Inflammatory macrophage treated with lipopolysaccharide for 4 hours (primary cell): ENCODE measurements at places on chromosomes 3 and 15.
A peak's percentile ranks its signal among the peaks of the same experiment; 100 is the strongest.

GRCh38 chr3:49378249-49378895 is 20.2 kb upstream of the GPX1 start:
- DNase-seq: no peak

DNA sequence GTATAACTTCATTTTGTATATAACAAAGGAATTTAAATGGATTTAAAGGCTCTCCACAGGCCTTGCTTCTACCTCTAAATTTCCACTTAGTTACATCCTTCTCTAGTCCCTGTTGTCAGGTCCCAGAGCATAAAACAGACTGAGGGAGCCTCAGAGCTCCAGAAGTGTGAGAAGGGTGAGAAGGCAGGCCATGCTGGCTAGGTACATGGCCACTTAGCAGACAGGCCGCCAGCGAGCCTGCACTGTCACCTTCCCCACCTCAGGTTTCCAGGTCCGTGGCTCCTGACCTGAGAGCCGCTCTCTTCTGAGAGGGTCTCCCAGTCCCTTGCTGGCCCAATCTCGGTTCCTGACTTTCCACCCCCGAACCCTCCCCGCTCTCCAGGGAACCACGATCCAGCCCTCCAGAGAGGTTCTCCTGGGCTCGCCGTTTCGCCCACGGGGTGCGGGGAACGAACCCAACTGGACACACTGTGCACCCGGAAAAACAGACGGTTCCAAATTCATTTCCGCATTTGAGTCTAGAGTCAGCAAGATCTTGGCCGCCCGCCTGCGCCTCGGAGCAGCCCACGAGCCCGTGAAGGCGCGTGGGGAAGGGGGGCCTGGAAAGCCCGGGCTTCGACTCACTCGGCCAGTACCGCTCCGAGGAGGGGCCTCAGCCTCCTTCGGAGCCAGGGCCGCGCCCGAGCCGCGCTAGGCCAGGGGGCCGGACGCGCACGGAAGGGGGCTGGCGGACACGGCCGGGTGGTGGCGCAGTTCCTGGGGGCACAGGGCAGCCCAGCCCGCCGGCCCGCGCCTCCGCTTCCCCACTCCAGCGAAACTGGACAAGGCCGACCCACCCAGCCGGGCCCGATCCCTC is 16.7 kb upstream of the SOX2 start:
- DNase-seq: no peak

DNA sequence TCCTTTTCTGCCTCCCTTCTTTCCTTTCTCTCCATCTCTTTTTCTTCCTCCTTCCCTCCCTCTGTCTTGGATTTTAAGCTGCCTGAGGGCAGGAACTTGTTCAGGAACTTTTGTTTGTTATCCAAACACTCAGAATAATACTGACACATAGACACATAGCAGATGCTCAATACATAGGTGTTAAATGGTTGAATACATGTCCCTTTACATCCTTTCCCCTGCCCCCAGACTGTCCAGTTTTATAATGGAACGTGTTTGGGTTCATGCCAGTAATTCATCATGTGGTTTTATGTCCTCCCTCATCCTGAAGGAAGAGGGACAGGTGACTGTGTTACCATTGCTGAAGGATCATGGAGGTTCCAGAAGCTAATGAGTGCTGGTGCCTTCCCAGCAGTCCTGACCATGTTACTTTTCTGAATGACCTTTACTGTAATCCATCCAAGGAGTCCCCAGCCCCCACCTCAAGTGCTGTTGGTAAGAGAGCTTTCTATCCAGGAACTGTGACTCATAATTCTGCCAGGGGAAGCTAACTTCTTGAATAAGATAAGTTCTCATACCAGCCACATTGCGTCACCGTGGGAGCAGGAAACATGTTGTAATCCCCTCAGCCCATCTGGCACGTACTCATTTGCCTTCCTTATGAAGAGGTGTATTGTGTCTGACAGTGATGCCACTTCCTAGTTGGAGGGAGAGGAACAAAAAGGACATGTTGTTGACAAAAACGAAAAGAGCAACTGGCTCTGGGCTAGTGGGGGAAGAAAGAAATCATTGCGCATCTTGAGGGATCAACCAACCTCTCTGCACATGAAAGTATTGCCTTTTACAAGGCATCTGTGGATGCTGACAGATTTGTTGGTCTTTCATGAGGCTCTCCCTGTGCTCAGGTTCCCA is 52.4 kb downstream of the IL1RAP start:
- peak; percentile 99 for DNase-seq

- no peak for DNase-seq
Measured at GRCh38 chr3:179825527-179826246, 172.8 kb downstream of the USP13 start.
